DMS 273 treated with DMSO at 0.1 percent for 48 hours (cell line): ENCODE measurements at places on chromosomes 6 and 20.

- no peak for DNase-seq
Measured at GRCh38 chr20:16749573-16749972, 1.4 kb downstream of the OTOR start.

GRCh38 chr20:23255716-23256385, 94.7 kb upstream of the NXT1 start:
- DNase-seq: no peak

DNA sequence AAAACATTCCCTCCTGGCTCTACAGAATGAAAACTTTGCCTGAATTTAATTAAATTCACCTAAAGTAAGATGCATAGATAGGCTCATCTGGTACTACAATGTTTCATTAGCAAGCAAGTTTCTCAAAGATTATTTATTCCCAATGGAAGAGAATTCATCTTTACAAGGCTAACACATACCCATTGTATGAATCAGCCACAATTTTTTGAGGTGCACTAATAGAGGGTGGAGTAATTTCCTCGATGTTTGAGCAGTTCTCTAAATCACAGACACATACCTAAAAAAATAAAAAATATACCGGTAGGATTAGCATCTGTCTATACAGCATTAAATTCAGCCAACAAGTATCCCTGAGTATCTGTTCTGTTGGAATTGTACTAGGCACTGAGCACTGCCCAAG, 32.7 kb downstream of the ROS1 start:
- DNase-seq: no peak

- DNase-seq: no peak
Measured at GRCh38 chr6:128275030-128275429, 245.4 kb downstream of the PTPRK start.

DNA sequence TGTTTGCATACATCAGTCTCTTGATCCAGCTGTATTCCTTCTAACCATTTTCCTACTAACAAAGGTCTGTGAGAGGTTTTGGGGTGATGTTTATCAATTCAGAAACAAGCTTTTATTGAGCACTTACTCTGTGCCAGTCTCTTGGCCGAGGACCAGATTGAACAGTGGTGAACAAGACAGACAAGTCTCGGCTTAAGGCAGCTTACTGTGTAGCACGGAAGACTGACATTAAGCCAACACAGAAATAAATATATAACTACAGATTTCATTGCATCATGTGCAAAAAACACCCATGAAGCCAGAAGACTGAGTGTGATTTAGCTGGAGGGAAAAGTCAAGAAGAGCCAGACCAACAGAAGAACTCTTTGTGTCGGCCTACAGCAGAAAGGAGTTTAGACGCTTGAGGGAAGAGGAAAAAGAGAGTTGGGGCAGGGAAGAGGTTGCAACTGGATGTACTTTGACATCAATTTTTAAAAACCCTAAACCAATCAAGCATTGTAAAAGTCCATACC, 549.6 kb upstream of the CITED2 start:
- no peak for DNase-seq

GRCh38 chr20:59673998-59674445, 69.7 kb downstream of the PHACTR3 start:
- no peak for DNase-seq
